Karpas-422 (cell line): ENCODE measurements at places on chromosomes 7 and 10. TPM values are rescaled to one million over a fixed set of nuclear protein-coding genes. Genes with fewer than 3 reads are reported as not detected.
A peak's percentile ranks its signal among the peaks of the same experiment; 100 is the strongest.

Gene ASAH2B
- total RNA-seq: 2.5 and 5.2 TPM in 2 replicates

Gene FOXI2
- not detected in 2 replicates for total RNA-seq

Gene ZFAND2A
- total RNA-seq: 5.2 and 11.5 TPM in 2 replicates

Gene SCIN
- total RNA-seq: not detected in 2 replicates

- DNase-seq: peak; percentile 83
- H3K36me3 ChIP-seq: peaks cover 28% of the 10 kb centered on the region; the same call in 1 of the 2 replicates
- peaks cover 50% of the 10 kb centered on the region for H3K4me1 ChIP-seq
Measured at GRCh38 chr7:23467806-23468525, 2.3 kb downstream of the IGF2BP3 start.

GRCh38 chr7:82755705-82756551, 312.4 kb upstream of the CACNA2D1 start:
- no peak overlapping the region for H3K27ac ChIP-seq
- no peak overlapping the region for H3K4me3 ChIP-seq
- H3K36me3 ChIP-seq: no peaks in the 10 kb centered on the region
- H3K4me1 ChIP-seq: no peaks in the 10 kb centered on the region
- no peaks in the 10 kb centered on the region for H3K27me3 ChIP-seq

DNA sequence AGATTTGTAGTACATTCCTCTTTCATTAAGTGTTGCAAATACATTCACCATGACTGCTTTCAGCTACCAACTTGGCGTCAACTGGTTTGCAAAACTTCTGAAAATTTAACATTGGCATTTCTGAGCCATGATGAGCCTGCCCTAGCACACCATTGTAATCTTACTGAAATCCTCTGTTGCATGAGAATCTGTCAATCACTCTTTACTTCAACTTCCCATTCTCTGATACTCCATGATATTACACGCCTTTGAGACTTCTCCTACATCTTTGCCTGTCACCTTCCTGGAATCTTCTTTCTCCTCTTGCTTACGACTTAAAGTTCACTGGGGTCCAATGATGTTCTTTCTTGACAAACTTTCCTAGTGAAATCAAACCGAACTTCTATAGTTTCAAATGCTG, 32.2 kb downstream of the EBLN1 start:
- H3K27ac ChIP-seq: no peak overlapping the region
- no peaks in the 10 kb centered on the region for H3K36me3 ChIP-seq
- no peaks in the 10 kb centered on the region for H3K27me3 ChIP-seq
- H3K4me3 ChIP-seq: no peak overlapping the region
- H3K4me1 ChIP-seq: no peaks in the 10 kb centered on the region
- DNase-seq: no peak
